Activated CD8-positive, alpha-beta memory T cell treated with anti-CD3 and anti-CD28 coated beads for 4 hours (primary cell): ENCODE measurements at places on chromosomes 1 and 21.

GRCh38 chr1:78143152-78143551, 97.4 kb downstream of the GIPC2 start:
- no peak for DNase-seq

GRCh38 chr1:28905921-28906666, 8.3 kb upstream of the EPB41 start:
- DNase-seq: no peak

- no peak for DNase-seq
These were observed 10.0 kb upstream of the IGSF3 start for GRCh38 chr1:116677474-116678062.

GRCh38 chr21:45451771-45452182, 46.8 kb downstream of the COL18A1 start:
- DNase-seq: no peak

GRCh38 chr1:44733365-44733764, 2.4 kb upstream of the RNU5D-1 start:
- no peak for DNase-seq

GRCh38 chr21:42463861-42464515, 32.0 kb downstream of the RSPH1 start:
- DNase-seq: peak; percentile 47
